PC-9 (cell line): ENCODE measurements at places on chromosomes 7 and 10.

GRCh38 chr7:134996097-134996550, 9.8 kb downstream of the AGBL3 start:
- no peak for DNase-seq

- DNase-seq: no peak
These were observed 29.3 kb upstream of the TMEM168 start for GRCh38 chr7:112819536-112819935.

DNA sequence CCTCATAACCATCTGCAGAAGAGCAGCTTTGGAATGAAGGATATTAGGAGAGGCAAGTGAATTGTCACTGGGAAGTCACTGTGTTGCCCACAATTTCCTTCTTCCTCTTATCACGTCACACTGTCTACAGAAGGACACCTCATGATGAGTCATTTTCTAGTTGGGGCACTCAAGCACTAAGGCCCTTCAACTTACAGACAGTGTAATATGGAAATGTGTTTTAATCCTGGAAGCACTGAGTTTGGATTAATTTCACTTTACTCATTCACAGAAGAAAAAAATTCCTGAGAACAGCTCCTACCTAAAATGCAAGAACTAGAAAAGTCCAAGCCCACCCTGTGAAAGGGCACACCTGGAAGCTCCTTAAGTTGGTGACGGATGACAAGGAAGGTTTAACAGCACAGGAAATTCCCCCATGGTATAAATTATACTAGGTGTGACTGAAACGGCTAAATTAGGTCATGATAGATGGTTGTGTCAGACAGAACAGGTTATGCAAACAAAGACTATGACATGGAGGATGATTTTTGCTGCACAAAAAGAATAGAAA, 56.6 kb downstream of the PARD3 start:
- DNase-seq: peak; percentile 94

DNA sequence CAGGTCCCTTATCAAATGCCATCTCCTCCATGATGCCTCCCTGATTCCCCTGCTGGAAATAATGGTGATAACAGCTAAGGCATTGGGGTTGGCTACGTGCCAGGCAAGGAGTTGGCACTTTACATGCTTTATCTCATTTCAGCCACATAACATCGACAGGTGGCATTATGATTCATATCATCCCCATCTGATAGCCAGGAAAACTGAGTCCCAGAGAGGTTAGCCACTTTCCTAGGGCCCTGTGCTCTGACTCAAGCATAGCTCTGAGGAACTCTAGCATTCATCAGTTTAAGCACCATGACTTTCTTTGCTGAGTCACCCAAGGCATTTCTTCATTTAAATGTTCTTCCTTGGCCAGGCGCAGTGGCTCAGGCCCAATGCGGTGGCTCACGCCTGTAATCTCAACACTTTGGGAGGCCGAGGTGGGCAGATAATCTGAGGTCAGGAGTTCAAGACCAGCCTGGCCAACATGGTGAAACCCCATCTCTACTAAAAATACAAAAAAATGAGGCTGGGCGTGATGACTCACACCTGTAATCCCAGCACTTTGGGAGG, 6.6 kb downstream of the LEP start:
- peak; percentile 37 for DNase-seq

DNA sequence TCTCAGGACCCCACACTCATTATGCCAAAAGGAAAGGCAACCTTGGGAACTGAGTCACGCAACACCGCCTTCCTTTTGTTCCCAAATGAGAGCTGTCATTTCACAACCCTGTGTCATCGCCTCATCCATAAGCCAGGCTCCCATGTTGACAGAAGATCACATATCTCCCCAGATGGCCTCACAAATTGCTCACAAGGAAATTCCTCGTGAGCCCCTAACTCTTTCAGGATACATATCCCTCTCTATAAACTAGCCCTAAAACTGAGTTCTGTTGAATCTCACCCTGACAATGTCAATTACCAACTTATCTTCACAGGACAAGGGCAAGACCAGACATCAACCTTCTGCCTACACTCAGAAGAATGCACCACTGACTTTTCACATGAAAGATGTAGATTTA, 22.6 kb downstream of the CCDC3 start:
- no peak for DNase-seq

- DNase-seq: no peak
These were observed 821 bp upstream of the JAZF1 start for GRCh38 chr7:28181416-28181815.

DNA sequence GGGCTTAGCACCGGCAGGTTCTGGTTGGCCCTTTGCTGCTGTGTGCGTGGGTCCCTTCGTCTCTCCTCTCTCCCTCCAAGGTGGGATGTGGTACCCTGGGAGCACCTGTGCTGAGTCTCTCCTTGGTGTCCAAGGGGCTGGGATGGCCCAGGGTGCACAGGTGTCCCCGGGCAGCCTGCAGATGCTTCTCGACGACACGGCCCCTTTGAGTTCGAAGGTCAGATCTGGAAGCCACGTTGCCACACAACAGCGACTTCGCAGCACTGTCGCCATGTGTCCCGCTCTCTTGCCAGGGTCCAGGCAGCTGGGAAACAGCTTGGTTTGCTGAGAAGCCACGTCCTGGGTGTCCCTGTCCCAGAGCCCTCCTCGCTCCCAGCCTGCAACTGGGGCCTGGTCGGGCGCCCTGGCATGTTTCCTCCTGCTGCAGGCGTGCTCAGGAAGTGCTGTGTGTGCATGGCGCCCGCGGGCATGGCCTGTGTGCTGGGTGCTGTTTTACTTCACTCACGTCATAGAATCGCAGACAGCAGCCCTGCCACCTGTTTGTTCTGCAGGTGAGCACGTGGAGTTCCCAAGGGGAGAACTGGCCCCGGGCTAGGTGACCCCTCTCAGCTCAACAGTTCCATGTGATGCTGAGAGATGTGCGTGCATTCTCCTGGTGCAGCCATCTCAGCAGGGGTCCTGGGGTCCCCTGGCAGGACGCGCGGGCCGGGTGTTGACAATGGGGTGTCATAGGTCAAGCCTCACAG, 70.9 kb downstream of the DNAJB6 start:
- no peak for DNase-seq

DNA sequence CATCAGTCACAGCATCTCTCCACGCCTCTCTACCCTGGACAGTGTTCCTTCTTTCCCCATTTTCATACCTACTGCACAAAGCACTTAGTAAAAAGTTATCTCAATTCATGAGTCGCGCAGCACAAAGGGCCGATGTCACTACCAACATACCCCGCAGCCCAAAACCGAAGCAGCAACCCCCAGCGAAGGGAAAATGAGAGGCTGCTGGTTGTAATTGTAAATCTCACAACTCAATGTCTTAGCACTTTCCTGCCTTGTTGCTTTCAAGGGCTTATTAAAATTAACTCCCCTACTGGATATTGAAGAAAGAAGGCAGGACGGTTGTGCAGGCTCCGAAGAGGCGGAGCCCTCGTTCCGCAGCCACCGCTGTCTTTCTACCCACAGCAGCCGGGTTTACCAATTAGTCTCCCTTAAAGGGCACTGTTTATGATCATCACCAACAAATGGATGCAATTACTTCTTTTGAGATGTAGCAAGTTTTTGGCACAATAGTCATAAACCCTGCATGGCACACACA, 6.5 kb downstream of the DIP2C start:
- no peak for DNase-seq

GRCh38 chr7:73888959-73889358, 28.0 kb downstream of the TMEM270 start:
- no peak for DNase-seq

GRCh38 chr7:157983502-157984422, 603.9 kb downstream of the PTPRN2 start:
- DNase-seq: no peak

GRCh38 chr7:131032786-131033185, 294.9 kb upstream of the MKLN1 start:
- DNase-seq: no peak

- no peak for DNase-seq
These were observed 911 bp upstream of the ZP3 start for GRCh38 chr7:76423666-76424412.

DNA sequence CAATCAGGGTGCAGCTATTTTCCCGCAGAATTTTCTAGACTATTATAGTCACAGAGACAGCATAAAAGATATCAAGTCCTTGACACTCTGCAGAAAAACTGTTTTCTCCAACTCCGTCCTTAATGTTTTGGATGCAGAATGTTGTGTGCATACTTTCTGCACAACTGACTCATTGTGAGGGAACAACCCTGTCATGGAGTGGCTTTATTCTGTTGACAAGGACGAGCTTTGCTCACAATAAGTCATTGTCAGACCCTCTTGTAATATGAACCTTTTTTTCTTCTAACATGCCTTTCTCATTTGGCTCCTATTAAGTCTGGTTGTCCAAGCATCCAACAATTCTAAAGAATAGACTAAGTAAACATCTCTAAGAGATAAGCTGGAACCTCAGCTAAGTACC, 17.3 kb downstream of the ABCB4 start:
- no peak for DNase-seq

DNA sequence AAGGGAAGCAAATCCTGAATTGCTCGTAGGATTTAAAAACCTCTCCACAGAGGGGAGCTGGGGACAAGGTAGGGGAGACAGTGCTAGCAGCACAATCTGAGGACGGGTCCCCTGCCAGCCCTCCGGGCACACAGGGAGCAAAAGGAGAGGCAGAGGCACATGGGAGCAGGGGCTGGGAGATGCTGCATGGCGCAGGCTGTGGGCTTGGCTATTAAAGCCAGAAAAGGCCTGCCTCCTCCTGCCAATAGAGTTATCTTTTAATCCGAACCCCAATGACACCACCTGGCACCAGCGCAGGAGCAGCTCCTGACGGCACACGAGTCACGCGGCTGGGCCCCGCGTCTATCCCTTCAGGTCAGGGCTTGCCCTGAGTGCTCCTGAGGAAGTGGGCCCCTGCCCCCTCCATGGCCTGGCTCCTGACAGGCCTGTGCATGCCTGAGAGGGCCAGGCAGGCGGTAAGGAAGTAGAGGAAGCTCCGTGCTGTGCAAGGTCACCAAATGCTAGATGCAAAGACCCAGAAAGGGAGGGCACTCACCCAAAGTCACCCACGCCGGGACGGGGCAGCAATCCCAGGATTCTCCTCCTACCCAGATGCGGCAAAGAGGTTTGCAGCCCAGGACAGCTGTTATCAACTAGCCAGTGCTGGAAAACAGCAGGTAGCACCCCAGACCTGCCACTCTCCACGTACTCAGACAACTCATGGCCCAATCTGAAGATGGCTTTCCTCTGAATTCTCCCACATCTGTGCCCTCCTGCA, 28.1 kb downstream of the DLG5 start:
- no peak for DNase-seq

DNA sequence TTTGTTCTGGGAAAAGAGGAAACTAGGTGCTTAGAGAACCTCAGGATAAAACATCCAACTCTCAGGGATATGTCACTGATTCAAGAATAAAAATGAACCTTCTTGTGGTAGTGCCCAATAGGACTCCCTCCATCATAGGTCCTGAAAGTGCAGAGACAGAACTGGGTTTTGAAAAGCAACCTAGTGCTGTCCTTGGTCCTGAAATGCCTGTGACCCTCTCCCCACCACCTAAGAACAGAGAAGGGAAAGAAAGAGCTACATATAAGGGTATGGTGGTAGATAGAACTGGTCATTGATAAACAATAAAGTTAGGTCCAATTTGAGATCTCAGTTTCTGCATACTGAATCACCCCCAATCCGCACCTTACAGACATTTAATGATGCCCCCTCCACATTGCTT, 953.3 kb downstream of the XPNPEP1 start:
- no peak for DNase-seq

DNA sequence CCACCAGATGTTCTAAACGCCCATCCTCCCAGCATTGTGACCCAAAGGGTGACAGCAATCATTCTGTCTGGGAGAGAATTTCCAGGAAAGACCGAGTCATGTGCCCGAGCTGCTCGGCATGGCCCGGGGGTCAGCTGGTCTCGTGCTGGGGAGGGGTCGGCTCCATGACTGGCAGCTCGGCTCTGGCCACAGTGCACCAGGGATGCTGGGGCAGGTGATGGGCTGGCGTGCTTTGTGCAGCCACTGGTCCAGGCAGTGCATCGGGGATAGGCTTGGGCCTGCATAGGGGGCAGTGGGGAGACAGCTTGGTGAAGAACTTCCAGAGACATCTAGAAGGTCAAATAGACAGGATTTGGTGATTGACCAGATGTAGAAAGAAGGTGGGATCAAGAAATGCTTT, 39.2 kb upstream of the PSMG3 start:
- DNase-seq: no peak

- no peak for DNase-seq
These were observed 15.2 kb upstream of the EGR2 start for GRCh38 chr10:62831346-62831745.

DNA sequence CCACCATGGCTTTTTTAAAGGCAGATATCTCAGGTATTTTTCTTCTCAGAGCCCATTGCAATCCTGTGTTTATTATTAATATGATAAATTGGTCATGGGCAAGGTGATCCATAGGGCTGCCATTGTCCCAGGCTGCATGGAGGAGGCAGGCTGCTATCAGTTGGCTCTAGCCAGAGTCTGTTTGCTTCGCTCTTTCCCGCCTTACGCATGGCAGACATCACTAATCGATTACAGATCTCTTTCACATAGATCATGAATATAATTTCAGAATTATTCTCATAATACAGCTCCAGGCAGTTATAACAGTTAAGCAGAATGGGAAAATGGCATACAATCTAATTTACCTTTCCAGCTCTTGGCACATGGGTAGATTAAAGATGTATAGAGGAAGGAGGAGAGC, 30.4 kb upstream of the HABP2 start:
- DNase-seq: no peak

GRCh38 chr7:99798972-99799371, 15.0 kb upstream of the CYP3A4 start:
- DNase-seq: no peak

DNA sequence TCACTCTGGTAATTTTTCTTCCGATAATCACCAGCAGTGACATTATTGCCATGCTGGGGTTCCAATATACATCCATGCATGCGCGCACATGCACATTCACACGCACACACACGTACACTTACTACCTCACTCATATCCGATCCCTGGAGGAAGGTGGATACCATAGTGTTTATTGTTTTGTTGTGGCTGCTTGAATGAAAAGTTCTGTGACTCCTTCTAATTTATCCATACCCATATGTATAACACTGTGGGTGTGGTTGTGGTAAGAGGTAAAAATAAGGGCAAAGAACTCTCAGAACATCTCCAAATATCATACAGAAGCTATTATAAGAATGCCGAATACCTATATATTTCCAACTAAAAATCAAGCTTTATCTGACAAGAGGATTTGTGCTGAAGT, 407.8 kb upstream of the PODXL start:
- DNase-seq: no peak

DNA sequence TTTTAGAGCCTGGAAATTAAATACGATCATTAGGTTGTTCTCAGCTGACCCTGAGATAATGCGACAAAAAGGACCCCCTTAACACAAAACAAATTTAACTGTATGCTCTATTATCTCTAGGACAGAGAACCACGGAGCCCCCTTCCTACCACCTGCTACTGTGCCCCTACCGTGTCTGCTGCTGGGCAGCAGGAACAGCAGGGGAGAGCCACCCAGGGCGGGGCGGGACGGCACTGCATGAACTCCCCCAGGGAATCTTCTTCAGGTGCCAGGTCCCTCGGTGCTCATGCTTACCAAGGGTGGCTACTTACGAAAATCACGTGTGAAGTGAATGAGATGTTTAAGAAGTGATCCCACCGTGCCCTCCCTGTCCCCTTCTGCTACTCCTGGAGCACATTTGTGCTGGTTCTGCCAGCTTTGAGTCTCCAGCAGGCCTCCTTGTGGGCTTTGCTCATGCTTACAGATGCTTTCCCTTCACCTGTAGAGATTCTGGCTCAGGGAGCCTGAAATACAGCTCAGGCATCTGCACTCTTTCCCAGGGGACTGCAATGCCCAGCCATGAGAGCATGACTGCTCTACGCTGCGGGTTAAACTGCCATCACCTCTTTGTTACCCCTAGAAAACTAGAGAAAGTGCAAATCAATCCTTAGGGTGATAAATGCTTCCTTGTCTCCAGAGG, 59.9 kb downstream of the MRPL32 start:
- no peak for DNase-seq
